ENCODE measurements at places on chromosomes 2 and 18. TPM values are rescaled to one million over a fixed set of nuclear protein-coding genes. Genes with fewer than 3 reads are reported as not detected.

ERICH2 gene
- 1.1 TPM for total RNA-seq

DNA sequence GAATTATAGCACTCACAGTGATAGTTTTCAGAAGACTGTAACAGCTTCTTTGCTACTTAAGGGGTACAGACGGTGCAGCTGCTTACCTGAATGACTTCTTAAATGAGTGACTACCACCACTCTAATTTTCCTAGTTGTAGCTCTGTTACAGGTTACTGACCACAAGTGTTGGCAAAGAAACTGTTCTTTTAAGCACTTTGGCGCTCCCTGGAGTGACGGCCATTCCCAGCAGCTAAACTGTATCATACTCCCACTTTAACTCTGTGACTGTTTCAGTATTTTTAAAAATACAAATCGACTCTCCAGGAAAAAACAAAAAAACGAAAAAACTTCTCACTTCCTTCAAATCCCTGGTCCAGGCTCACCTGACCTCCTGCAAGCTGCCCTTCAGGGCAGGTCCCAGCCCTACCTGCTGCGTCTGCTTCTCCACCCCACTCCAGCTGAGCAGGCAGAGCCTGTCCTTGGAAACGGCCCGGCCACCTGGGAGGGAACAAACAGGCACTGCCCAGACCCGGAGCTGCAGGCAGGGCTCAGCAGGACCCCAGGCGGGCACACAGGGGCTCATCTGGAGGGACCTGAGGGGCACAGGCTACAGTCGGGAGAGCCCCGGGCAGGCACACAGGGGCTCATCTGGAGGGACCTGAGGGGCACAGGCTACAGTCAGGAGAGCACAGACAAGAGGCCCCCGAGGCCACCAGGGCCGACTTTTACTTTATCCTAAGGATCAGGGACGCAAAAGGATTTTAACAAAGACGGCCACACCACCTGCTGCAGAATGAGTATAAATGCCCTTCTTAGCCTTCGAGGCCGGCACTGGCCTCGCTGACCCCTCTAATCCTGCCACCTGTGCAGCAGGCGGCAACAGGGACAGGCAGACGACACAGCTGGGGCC, 24.5 kb downstream of the SLC66A2 start:
- no peak for DNase-seq

DNA sequence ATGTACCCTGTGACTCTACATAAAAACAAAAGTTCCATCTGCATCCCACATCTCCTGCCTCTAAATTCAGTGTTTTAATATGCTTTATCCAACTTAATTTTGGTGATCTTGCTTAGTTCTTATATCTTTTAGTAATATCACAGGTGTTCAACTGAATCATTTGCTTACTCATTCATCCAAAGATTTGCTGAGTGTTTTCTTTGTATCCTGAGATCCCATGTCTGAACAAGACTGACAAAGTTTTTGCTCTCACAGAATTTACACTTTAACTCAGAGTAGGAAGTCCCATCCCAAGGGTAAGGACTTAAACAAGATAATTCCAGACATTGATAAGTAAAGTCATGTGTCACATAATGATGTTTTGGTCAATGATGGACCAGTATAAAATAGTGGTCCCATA, 87.0 kb downstream of the FSIP2 start:
- no peak for DNase-seq

DNA sequence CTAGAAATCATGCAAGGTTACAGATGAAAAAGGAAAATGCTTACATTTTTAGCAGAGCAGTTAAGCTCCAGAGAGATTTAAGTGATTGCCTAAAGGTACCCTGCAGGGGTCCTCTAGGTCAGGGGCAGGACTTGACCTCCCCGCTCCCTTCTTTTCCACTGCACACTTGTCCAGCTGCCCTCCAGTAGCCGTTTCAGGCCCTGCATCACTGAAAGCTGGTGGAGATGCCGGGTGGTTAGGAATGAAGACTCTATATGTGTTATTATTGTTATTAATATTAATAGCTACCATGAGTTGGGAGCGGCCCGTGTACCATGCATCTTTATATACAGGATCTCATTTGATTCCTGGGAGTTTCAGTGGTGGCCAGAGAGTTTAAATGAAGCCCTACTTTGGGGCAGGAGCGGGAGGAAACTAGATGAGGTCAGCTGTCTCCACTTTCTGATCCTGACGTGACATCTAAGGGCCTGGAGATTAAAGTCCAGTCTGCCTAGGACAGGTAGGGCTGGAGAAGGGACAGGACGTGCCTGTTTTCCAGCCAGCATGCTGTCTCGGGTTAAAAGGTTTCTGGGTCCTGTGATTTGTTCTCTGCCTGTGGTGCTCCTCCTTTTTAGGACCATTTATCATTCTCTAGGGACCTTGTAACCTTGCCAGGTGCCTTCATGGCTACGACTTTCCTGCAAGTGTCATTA, 2.1 kb downstream of the TMEM37 start:
- DNase-seq: no peak

GPR55 gene
- not detected for total RNA-seq

- DNase-seq: no peak
These were observed 268.2 kb upstream of the TCF4 start for GRCh38 chr18:55856229-55856628.

TSPYL6 gene
- total RNA-seq: not detected

SCN9A gene
- total RNA-seq: 23.7 TPM

DNA sequence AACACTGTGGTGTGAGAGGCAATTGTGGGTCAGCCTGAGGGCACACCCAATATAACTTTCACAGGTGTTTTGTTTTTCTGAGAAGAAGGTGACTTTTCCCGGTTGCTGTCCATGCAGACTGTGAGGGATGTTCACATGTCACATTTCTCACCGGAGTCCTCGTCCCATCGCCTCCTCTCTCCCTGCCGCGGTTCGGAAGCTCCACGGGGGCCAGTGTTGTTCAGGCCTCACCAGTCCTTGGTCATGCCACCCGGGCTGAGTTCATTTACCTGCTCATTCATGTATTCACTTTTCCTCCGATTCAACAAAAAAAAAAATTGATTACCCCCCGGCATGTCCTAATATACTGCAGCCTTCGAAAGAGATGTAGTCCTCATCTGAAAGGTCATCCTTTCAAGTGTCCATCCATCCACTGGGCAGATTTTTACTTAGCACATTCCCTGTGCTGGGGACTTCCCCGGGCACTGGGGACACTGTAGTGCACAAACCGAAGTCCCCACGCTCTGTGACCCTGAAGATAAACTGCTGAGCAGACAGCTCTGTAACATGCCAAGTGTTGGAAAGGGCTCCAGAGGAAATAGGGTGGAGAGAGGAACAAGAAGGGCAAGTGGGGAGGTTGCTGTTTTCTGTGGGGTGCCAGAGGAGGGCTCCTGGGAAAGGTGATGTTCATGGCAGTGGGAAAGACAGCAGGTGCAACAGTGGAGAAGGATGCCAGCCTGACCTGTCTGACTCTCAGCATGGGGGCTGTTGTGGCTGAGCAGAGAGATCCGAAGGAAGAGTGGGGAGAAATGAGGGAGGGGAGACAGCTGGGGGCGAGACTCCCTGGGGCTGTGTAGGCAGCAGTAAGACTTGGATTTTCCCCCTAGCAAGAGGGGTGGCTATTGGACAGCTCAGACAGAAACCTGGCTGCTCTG, 22.4 kb downstream of the LRRFIP1 start:
- DNase-seq: no peak

DNA sequence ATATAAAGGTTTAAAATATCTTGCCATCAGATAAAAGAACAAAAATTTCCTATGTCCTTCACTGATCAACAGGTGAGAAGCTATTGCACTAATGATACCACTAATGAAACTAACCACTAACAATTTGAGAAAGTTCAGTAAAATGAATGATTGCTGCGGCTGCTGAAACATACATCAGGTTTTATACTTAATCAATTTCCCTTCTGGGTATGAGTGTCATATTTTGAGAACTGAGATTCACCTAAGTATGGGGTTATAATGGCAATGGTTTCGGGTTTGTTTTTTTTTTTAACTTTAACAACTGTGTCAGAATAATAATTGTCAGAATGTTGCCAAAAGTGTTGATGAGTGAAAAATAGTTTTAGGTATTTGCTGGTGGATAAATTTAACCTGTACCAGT, 151.3 kb upstream of the SLC39A10 start:
- DNase-seq: no peak

DNA sequence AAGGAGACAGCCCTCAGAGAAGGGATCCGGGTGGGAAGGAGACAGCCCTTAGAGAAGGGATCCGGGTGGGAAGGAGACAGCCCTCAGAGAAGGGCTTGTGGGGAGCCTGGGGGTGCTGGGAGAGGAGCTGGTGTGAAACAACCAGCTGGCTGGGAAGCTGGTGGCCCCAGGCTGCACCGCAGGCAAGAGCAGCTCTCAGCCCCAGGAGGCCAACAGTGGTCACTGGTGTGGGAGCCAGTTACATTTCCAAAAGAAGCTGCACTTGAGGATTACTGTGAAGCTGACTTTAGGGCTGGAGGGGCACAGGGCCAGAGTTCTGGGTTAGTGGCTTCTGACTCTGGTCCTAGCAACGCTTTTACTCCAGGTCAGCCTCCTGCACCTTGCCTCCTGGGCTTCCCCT, 3.3 kb downstream of the HES6 start:
- no peak for DNase-seq

CCL20 gene
- total RNA-seq: not detected

DNA sequence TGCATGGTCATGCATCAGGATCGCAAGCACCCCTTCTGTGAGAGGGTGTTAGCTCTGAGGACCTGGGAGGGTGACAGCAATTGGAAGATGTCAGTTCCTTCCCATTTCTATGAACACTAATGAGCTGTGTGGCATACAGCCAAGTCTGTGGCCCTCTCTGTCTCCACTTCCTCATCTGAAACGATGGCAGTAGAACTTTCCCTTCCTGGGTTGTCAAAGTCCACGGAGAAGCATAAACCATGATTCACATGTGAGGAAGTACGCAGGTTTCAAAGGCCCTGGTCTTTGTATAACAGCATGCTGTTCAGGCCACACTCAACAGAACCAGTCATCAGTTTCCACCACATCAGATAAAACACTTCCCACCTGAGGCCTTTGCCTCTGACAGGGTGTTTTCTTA, 167.4 kb upstream of the RAB6C start:
- no peak for DNase-seq

DNA sequence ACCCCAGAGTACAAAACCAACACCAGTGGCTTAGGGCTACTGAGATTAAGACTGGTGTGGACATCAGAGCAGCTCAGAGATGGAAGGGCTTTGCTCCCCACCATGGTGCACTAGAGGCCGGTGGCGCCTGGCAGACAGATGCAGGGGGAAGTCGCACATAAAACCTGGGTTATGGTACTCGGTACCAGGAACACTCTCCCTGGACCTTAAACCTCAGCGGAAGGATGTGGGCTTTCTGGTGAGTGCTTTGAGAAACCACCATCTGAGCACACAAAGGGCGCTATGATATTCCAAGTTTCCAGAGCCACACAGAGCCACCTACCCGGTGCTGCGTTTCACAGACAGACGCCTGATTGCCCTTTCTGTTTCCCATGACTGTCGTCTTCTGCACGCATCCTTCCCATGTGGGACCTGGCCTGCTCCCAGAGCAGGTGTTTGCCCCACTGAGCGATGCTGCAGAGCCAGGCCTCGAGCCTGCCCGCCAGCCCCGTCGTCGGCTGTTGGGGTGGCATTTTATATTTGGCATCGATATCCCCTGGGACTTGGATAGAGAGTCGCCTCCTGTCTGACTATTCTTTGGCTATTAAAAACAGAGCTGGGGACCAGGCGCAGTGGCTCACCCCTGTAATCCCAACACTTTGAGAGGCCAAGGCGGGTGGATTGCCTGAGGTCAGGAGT, 89.5 kb upstream of the ODC1 start:
- no peak for DNase-seq

DNA sequence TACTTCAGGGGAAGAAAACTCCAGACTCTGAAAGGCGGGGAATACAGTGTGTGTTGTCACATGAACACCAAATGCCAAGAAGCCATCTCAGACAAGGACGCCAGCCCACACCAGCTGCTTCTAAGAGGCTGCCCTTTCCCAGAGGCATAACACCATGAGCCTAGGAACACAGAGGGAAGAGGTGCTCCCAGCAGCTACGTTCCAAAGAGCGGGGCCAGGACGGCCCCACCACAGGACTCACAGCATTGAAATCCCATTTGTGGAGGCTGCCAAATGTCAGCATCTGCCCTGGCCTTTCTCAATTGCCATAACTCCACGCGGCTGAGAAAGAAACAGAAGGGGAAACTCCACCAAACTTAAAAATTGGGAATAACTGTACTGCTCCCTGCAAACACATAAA, 20.1 kb upstream of the ID2 start:
- no peak for DNase-seq

- DNase-seq: no peak
These were observed 18.8 kb downstream of the EPHA4 start for GRCh38 chr2:221553333-221553732.

- DNase-seq: no peak
These were observed 150.7 kb downstream of the CTIF start for GRCh38 chr18:48689548-48689947.

DNA sequence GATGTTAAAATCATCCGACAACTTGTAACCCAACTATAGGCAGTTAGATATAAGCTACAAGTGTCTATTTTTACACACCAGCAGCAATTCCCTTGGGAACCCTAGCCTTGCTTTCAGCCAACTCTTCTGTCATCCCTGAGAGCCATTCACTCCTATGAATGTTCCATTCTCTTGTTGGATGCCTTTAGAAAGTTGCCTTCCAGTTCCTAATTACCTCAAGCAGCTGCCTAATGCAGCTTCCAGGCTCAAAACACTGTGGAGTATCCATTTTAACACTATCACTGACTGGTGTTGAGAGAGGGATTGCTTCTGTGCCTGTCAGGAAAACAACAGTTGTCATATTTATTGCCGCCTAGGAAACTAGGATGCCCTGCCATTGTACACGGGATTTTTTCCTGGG, 402.0 kb upstream of the ACVR2A start:
- DNase-seq: no peak

- DNase-seq: no peak
These were observed 192.1 kb upstream of the NCKAP5 start for GRCh38 chr2:133760376-133760775.

GRCh38 chr18:46570666-46571065, 86.4 kb downstream of the LOXHD1 start:
- no peak for DNase-seq

- no peak for DNase-seq
These were observed 4.2 kb downstream of the CBLN2 start for GRCh38 chr18:72539901-72540300.

DNA sequence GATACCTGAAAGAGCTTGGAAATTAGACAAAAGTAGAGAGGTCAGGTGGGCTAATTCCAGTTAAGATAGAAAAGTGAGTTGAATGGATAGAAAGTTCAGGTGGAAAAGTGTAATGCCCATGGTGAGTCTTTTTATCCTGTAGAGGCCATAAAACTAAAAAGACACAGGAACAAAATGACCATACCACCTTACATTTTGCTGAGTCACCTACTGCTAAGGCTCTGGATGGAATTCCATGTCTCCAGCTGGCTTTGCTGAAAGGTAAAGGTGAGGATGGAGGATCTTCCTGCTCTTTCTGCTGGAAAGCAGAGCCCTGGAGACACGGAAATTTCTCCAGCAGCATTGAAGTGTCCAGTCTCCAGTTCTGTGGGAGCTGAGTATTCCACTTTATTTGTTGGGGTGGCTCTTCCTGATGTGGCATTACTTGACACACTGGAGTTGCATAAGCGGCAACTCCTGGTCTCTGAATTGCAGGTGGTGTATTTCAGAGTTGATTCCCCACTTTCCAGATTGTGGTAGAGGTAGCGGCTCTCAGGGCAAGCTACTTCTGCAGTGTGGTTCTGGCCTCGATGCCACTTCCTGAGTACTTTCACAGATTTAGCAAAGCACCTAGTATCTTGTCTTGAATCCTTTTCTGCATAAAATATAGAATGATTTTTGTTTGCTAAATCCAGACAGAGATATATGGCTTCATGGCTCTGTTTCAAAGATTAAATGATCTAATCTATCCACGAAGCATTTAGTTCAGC, 10.7 kb downstream of the IL1RL2 start:
- DNase-seq: no peak

SLC14A1 gene
- 0.50 TPM for total RNA-seq

CSRNP3 gene
- 10.7 TPM for total RNA-seq

ANKRD23 gene
- 6.1 TPM for total RNA-seq
